Globus pallidus (tissue), 1 donor: ENCODE measurements at places on chromosomes 2 and 18.
A peak's percentile ranks its signal among the peaks of the same experiment; 100 is the strongest.

DNA sequence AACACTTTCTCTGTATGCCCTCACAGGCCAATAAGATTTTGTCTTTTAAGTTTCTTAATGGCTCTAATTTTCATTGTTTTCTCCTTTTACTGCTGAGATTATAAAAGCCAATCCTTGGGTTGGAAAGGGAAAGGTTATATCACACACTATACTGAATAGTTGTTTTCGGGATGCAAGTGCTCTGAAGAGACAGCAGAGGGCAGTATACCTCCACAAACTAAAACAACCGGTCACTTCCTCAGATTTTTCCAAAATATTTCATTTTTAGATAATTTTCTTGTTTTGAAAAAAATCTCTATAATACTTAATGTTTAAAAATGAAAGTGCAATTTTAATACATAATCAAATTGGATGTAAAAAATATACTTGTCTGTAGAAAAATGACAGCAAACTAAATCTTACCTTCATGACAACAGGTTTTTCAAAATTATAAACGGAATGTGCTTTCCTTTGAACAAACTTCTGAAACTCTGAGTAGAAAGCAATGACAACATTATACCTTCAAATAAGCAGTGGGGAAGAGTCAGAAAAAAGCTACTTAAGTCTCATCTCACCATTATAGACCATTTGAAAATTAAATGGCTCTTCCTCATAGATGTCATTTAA is 82.7 kb downstream of the ORC4 start:
- peak; percentile 37 for DNase-seq

DNA sequence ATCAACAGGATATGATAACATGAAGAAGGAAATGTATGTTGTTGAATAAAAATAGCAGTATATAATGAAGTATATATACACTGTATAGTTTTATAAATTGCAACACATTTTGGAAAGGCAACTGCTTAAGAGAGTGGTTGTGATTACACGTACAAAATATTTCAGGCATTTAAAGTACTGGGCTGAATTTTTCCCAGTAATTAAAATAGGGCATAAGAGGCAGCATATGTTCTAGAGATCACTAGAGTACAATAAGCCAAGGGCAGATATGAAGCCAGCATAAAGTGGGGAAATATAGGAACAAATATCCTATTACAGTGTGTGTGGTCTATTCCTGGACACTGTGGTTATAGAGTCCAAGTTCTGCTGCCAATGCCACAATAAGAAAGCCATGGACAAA is 14.1 kb downstream of the DPP10 start:
- no peak for DNase-seq

DNA sequence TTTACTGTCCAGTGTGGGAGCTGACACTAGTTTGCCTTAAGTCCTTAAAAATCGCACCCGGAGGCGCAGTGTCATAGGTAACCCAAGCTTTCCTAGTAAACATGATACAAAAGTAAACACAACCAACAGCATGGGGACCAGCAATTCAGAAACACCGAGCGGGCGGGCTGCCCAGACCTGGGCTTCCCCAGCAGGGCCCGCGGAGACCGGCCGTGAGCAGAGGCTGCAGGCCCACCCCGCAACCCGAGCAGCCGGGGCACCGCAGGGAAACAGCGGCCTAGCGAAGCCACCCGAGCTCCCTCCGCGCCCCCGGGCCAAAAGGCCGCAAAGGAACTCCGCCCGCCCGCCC is 296 bp downstream of the TTC21B start:
- DNase-seq = no peak

- peak; percentile 92 for DNase-seq
Observed at GRCh38 chr18:24397131-24397693, 412 bp downstream of the OSBPL1A start.

DNA sequence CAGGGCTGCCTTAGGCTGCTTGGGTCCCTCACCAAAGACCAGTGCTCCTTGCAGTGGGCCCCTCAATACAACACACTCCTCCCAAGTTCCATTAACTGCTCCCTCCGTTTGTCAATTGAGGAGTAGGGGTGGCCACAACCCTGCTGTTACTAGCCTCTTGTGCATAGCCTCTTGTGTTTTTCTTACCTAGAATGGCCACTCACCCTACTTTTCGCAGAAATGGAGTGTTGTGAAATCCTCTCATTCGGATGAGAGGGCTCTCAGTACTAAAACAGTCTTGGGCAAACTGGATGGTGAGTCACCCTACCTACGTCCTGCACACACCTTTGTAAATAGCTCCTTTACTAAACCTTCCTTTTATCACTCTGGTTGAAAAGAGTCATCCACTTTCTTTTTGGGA is 253.9 kb downstream of the OSR1 start:
- no peak for DNase-seq

DNA sequence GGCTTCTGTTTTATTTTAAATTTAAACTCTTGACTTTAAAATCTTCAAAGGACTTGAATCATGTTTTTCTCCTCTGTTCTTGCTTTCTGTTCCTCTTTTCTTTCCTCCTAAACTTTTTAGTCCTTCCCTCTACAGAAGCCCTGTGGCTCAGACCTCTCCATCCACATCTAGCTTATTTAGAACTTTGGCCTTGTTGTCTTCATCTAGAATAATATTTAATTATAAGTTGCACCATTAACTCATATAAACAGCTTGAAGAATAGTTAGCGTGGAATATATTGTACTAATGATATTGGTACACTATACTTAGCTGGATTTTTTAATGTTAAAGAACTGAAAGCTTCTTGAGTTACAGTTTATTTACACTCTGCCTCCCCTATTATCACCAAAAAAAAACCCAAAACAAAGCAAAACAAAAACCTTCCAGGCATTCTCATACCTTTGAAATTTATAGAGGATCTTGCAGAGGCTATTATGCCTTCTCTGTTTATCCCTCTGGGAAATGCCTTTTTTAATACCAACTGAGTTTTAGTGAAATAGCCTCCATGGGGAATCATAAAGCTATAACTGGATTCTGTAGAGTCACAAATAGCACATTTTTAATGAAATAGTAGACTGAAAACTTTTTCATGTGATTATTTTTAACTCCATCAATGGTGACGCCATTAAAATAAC is 9.2 kb upstream of the CCDC141 start:
- no peak for DNase-seq

GRCh38 chr2:120629241-120629895 is 106.3 kb upstream of the GLI2 start:
- DNase-seq = no peak
